ENCODE measurements at places on chromosomes 13 and 19.

DNA sequence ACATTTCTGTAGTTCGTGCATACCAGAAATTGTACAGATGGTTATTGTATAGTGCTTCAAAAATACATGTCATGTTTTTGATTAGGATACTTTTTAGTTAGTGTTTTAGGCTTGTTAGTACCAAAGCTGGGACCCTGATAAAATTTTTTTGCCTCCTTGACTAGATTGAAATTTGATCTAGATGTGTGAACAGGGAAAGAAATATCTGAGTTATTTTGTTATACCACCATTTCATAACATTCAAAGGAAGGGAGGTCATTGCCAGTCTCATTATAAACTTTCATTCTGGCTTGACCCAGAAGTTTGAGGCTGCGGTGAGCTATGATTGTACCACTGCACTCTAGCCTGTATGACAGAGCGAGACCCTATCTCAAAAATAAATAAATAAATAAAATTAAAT, 9.0 kb downstream of the LMO7 start:
- DNase-seq: no peak

GRCh38 chr13:103097366-103097928, 31.2 kb upstream of the SLC10A2 start:
- DNase-seq: no peak

GRCh38 chr13:79547211-79548195, 66.5 kb downstream of the NDFIP2 start:
- DNase-seq: no peak

GRCh38 chr13:41751277-41751676, 209.6 kb downstream of the VWA8 start:
- DNase-seq: no peak

DNA sequence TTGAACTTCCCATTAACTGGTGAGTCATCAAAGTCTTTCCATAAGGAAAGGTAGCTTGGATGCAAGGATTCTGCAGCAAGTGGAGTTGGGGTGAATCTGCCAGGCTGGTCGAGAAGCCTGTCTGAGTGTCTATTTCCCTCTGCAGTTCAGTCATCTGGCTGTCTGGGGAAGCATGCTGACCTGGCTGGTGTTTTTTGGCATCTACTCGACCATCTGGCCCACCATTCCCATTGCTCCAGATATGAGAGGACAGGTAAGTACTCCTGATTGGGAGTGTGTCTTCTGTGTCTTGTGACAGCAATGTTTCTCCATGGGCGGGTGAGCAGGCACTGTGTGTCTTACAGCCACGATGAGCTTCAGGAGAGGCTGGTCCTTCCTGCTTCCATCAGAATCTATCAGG, 189.7 kb downstream of the SHISA2 start:
- DNase-seq: no peak

DNA sequence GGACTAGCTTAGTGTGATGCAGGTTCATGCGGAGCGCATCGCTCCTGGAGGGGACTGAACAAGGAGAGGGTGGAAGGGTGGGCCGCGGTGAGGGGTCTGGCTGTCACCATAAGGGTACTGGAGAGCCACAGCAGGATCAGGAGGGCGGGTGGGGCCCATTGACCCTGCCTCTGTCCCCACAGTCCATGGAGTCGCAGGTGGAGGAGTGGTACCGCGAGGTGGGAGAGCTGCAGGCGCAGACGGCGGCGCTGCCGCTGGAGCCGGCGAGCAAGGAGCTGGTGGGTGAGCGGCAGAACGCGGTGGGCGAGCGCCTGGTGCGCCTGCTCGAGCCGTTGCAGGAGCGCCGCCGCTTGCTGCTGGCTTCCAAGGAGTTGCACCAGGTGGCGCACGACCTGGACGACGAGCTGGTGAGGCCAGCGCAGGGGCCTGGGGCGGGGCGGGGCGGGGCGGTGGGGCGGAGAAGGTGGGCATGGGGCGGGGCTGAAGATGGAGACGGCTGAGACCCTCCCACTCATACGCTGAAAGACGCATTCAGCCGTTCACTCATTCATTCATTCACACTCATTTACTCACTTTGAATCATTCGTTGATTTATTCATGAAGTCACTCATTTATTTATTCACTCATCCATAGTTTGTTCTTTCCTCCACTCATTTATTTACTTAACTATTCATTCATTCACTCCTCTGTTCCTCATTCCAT, 27.5 kb upstream of the SHKBP1 start:
- peak; percentile 27 for DNase-seq

DNA sequence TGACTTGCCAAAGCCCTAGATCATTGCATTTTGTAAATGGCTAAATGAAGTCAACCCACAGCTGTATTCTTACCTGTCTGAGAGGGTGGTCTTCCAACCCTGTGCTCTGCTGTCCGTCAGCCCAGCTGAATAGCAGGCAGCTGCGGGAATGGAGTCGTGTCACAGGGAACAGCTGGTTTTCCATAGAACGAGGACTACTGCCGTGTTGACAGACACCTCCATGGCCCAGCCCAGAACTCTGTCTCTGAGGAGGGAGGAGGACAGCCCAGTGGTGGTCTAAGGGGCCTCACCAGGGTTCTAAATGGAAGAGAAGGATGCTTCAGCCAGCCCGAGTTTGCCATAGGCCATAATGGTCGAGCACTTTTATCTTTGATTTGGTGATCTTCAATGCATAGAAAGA, 110.7 kb downstream of the SLC7A1 start:
- no peak for DNase-seq

DNA sequence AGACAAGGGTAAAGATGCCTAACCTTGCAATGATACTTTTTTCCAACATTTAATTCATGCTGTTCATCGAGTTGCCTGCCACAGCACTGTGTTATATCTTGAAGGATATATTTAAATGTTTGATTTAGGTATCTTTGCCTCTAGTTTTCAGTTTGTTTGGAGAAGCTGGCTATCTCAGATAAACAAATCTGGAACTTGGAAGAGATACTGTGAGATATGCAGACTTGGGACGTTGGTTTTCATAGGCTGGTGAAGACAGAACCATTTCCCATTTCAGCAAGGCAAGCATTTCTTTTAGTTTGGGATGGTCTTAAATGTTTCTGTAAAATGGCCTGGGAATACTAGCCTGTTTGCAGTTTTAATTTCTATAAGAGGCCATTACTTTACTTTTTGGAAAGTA, 3.3 kb downstream of the RNASEH2B start:
- no peak for DNase-seq

DNA sequence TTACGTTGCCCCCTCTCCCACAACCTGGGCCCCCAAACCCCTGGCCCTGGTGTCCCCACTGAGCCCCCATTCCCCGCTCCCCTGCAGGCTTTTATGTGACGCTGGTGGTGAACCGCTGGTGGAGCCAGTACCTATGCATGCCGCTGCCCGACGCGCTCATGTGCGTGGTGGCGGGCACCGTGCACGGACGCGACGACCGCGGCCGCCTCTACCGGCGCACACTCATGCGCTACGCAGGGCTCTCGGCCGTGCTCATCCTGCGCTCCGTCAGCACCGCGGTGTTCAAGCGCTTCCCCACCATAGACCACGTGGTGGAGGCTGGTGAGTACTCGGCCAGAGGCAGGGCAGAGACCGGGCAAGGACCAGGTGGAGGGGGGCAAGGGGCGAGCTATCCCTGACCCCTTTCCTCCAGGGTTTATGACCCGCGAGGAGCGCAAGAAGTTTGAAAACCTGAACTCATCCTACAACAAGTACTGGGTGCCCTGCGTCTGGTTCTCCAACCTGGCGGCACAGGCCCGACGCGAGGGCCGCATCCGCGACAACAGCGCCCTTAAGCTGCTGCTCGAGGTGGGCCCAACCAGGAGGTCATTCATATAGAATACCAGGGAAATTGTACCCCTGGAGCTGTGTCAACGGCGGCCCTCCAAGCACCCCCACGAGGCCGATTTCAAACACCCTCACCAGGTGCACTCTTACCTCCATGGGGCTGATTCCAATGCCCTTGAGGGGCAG, 3.0 kb downstream of the BEST2 start:
- DNase-seq: no peak

DNA sequence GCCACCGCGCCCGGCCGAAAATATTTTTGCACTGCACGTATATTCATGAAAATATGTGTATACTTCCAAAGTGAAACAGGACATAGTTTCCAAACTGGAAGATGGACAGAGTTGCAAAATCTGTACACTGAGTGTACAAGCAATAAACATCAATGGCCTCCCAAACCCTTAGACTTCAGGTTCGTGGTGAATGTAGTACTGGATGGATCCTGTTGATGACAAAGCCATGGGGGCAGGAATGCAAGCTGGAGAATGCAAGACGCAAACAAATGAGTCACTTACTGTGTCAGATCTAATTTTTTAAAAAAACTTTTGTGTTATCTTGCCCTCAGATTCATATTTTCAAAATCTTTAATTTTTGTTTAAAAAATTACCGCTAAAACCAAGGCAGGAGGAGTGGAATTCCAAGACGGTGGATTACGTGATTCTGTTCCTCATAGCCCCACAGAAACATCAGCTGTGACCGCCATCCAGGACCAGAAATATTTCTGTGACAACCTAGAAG, 12.7 kb upstream of the LILRA2 start:
- DNase-seq: no peak

- DNase-seq: no peak
Observed at GRCh38 chr19:1747285-1748114, 5.8 kb upstream of the ONECUT3 start.

GRCh38 chr19:39677961-39678889, 22.5 kb downstream of the LGALS16 start:
- no peak for DNase-seq

DNA sequence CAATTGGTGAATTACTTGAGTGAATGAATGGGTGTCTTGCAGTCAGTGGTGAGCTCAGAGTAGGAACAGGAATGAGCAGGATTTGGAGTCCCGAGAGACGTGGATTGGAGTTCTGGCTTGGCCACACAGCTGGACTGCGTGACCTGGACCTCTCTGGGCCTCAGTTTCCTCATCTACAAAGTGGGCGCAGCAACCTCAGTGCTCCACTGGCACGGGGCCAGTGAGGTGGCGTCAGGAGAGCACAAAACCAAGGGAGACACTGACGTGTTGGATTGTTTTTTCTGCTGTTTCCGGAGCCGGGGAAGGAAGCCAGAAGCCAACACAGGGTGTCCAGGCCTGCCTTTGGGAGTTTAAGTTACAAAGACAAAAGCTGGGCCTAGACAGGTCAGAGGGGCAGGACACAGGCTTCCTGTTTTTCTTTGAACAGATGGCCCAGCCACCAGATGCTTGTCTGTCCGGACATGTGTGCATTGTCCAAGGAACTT, 6.5 kb upstream of the DOCK6 start:
- DNase-seq: no peak

DNA sequence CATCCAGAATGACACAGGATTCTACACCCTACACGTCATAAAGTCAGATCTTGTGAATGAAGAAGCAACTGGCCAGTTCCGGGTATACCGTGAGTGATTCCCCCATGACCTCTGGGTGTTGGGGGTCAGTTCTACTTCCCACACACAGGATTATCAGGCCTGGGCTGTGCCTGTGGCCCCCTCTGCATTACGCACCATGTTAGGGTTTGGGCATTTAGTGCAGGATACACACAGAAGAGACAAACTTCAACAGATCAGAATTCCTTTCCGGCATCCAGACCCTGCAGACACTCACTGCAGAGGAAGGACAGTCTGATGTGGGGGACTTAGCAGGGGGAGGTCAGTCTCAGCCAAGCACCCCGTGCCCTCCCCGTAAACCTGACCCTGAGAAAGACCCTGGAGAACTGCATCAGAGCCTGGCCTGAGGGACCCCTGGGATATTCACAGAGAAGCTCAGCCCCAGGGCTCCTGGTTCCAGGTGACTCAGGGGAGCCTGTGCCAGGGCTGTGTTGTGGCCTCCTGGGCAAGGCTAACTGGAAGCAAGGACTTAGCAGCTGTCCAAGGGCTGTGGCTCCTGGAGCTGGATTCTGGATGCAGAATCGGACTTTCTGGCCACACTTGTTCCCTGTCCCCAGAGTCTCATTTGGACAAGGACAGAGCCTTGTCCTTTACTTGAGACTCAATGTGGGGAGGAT, 1.7 kb downstream of the CEACAM5 start:
- no peak for DNase-seq

DNA sequence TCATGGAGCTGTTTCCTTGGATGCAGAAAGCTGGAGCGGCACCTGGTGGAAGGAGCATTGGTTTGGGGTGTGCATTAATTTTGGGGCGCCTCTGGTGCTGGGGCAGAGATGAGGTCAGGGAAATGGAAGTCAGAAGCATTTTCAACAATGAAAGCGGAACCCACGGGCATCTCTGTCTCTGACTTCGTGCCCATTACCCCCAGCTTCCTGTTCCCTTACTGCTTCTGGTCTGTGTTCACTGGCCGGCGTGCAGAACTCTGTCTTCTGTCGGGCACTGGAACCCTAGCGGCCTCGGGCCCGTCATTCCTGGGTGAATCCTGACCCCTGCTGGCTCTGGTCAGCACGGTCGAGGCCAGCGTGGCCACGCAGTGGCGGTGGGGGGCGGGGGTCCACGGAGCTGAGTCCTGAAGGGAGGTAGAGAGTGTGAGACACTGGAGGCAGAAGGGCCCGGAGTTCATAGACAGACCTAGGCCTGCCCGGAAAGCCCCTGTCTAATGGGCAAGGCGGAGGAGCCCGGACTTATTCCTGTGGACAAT, 7.9 kb upstream of the LINGO3 start:
- DNase-seq: peak; percentile 93

- no peak for DNase-seq
Observed at GRCh38 chr19:41354343-41354953, 726 bp upstream of the TGFB1 start.

DNA sequence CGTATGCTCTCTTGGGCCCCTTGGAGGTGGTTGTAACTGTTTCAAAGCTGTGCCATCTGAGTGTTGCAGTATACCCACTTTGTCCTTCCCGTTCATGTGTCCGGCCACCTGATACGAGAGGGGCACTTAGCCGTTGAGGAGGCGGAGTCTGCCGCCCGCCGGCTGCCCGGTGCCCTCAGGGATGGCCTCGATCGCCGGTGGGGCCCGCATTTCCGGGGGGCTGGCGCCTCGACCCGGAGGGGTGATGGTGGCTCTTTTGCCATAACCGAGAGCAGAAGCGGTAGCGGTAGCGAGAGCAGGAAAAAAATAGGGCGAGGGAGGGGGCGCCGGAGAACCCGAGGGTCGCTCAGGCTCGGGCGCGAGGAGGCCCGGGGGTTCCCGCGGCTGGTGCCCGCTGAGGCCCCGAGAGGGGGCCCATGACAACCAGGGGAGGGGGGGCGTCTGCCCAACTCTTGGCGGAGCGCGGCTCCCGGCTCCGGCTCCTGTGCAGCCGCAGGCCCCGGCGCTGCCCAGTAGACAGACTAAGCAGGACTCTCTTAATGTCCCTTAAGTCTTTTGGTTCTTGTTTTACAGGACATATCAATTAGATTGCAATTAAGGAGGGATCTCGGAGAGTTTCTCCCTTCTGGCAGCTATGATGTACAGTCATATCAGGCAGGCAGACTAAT, 342.7 kb upstream of the SGCG start:
- no peak for DNase-seq

- DNase-seq: no peak
Observed at GRCh38 chr19:31546205-31546960, 197.1 kb upstream of the TSHZ3 start.

- peak; percentile 76 for DNase-seq
Observed at GRCh38 chr13:50801087-50801931, 42.2 kb downstream of the DLEU7 start.
